CD8-positive, alpha-beta T cell (primary cell): ENCODE measurements at places on chromosomes 16 and 17. TPM values are rescaled to one million over a fixed set of nuclear protein-coding genes. Genes with fewer than 3 reads are reported as not detected.

DNA sequence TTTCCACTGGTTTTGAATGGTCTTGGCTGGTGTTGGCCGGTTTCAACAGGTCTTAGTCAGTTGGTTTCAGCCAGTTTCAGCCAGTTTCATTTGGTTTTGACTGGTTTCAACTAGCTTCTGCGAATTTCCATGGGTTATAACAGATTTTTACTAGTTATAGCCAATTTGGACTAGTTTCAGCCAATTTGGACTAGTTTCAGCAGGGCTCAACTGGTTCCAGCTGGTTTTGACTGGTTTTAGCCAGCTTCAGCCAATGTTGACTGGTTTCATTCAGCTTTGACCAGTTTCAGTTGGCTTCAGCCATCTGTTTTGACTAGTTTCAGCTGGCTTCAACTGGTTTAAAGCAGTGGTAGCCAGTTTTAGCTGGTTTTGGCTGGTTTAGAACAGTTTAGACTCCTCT, 432.6 kb downstream of the UTP18 start:
- DNase-seq, result no peak

DNA sequence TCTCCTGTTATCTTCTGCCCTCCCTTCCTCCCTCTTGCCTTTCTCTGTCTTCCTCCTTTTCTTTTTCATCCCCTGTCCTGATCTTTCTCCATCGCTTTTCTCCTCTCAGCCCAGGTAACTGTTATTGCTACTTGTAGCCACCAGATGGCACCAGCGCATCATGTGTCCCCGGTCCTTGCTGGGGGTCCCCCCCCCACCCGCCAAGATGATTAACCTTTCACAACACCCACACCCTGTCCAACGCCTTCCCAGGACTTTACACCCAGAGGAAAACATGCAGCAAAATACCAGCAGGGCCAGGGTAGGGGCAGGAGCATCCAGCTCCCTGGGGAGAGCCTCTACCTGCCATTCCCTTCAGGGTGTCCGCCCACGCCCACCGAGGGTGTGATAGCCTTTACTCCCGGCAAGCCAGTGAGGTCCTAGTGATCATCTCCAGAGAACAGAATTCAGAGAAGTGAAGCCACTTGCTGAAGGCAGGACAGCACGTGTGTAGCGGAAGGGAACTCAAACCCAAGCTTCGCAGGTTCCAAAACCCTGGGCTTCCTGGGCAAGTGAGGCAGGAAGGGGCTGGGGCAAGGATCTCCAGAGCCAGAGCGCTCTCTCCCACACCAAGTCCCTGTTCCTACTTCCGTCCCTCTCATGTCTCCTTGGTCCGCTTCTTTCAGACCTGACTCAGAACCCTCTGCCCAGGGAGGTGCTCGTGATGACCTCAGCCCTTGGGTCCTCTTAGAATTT, 13.4 kb upstream of the TAC4 start:
- peak; percentile 73 for DNase-seq

ZC3H7A gene
- total RNA-seq, result 105 TPM

- no peak for DNase-seq
Measured at GRCh38 chr17:39777534-39778365, 40.0 kb downstream of the GRB7 start.

- no peak for DNase-seq
Measured at GRCh38 chr17:18142417-18142816, 33.9 kb downstream of the MYO15A start.

GRCh38 chr17:72853440-72854415, 238.8 kb downstream of the SLC39A11 start:
- DNase-seq, result no peak

GRCh38 chr17:44338702-44339101, 6.4 kb upstream of the GRN start:
- no peak for DNase-seq

DNA sequence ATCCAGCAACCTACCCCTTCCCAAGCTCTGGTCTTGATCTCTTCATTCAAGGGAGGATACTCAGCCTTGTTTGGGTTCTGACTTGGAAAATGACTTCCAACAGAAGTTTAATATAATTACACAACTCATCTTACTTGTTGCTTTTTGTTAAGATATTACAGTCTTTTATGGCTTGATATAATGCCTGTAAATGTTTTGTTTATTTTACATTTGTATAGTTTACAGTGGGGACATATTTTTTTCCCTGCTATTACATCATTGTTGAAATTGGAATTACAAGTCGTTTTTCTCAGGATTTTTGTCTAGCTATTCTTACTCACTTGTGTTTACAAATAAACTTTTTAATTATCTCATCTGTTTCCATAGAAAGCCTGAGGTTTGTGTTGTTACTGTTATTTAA, 436.0 kb downstream of the CNTNAP4 start:
- DNase-seq, result no peak

GRCh38 chr16:78220571-78220970, 121.1 kb downstream of the WWOX start:
- no peak for DNase-seq

GRCh38 chr17:27778183-27778582, 22.1 kb downstream of the NOS2 start:
- no peak for DNase-seq

- no peak for DNase-seq
Measured at GRCh38 chr16:86573646-86574508, 4.5 kb upstream of the FOXL1 start.

- DNase-seq, result no peak
Measured at GRCh38 chr16:79213214-79213613, 387.3 kb downstream of the MAF start.

GRCh38 chr17:48237456-48237855, 129.9 kb downstream of the SNX11 start:
- DNase-seq, result no peak

DNA sequence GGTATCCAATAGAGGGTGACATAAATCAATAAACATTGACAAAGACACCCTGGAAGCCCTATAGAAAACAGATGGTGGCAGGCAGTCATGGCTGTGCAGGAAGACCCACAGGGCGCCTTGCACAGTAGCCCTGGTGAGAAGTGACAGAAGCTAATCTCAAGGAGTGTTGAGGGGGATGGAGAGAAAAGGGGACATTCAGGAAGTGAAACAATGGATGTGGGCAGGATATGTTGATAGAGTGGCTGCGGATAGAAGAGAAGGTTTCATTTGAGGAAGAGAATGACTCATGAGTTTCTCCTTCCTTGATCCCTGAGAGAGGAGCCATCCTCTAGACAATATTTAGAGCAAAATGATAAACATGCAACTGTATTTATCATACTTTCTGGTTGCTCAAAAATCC, 468.8 kb upstream of the HSBP1 start:
- no peak for DNase-seq

TBX2 gene
- not detected for total RNA-seq

GRCh38 chr17:17708295-17708694, 27.0 kb downstream of the RAI1 start:
- no peak for DNase-seq

DNA sequence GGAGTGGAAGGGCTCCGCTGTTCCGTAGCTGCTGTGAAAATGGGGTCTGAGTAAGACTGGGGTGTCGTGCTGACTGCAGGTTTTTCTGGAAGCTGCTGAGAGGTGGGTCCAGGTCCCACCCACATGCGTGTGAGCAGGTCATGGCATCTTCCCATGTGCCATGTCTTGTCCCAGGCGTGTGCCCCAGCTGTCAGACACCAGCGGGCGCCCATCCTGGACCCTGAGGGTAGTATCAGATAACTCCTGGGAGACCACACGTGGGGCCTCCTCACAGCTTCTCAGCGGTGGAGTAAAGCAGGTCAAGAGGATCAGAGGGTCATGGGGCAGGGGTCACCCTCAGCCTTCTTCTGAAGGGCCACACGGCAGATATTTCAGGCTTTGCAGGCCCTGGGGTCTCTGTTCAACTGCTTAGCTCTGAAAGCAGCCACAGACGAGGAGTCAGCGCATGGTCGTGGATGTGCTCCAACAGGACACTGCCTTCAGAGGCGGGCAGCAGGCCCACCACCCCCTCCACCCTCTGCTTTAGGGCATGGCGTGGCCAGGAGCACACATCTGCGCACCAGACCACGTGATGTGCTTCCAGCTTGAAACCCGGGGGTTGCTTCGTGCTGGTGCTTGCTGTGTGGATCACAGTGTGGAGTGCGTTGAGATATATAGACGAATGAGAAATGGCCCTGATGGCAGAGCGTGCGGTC, 68.7 kb downstream of the BANP start:
- no peak for DNase-seq

ZNF287 gene
- 13.8 TPM for total RNA-seq

- no peak for DNase-seq
Measured at GRCh38 chr16:24117680-24118079, 138.5 kb upstream of the CACNG3 start.

GRCh38 chr17:80486692-80487091, 10.3 kb upstream of the NPTX1 start:
- DNase-seq, result no peak

DNA sequence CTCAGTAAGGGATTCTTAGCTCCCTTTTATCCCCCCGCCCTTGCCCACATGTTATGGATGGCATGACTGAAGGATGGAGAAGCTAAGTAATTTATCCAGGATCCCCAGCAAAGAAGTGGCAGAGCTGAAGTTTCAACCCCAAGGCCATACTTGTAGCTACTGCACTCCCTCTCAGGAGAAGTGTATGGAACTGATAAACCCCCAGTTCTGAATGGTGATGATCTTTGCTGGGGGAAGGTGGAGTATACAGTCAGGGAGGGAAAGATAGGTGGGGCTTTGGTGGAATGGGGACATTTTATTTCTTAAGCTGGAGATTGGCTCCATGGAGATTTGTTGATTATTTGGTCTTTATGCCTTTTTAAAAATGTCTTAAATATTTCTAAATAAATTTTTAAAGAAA, 58.3 kb downstream of the TNRC6C start:
- no peak for DNase-seq

KCNG4 gene
- total RNA-seq, result not detected

SLC16A5 gene
- 2.9 TPM for total RNA-seq

GRCh38 chr17:30239089-30239462, 3.6 kb upstream of the SLC6A4 start:
- DNase-seq, result no peak

DNA sequence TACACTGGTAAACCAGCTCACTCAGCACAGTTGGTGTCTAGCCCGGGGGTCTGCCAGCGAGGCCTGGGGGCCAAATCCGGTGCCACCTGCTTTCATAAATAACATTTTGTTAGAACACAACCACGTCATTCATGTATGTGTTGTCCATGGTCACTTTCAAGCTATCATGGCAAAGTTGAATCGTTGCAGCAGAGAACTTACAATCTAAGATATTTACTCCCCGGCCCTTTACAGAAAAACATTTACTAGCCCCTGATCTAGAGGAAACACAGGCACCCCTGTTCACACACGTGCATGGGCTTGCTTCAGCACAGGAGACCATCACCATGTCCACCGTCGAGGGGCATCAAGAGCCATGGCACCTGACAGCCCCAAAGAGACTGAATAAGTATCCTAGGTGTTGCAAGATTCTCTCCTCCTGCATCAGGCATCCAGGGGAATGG, 111.4 kb upstream of the DNAH9 start:
- DNase-seq, result no peak

DNA sequence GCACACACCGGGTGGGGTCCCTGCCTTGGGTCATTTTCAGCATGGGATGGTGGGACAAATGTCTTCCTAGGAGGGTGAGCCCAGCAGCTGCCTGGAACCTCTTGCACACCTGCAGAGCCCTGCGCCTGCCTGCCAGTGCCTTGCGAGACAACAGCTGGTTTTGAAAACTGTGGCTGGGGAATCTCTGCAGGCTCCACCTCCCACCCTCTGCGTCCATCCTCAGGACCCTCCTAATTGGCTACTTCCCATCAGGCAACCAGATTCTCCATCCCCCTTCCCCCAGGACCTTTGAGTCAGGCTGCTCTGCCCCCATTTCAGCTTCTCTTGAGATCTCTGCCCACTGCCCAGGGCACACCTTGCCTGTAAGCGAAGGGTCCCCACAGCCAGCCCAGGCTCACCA, 26.6 kb downstream of the PEMT start:
- no peak for DNase-seq

DNA sequence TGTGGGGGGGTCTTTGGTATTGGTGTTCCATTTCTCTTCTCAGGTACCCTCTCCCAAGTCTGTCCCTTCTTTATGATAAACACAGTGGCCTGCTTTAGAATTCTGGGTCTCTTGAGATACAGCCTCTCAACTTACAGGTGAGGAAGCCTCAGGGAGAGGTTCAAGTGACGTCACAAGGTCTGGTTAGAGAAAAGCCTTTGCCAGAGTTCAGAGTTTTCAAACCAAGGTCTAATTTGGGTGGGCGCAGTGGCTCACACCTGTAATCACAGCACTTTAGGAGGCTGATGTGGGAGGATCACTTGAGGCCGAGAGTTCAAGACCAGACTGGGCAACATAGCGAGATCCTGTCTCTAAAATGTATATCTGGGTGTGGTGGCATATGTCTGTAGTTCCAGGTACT, 2.1 kb downstream of the IRF8 start:
- DNase-seq, result no peak

DNA sequence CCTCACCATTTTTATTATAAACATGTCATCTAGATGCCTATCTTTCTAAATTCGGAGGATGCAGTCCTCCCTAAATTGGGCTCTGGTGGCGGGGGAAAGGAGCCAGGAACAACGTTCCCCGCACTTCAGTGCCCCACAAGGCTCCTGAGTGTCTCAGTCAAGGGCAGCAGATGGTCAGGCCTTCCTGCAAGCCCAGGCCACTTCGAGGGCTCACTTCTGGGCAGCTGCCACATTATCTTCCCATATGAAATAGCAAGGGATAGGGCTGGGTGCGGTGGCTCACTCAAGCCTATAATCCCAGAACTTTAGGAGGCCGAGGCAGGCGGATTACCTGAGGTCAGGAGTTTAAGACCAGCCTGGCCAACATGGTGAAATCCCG, 32.3 kb downstream of the FBXO31 start:
- no peak for DNase-seq

DNA sequence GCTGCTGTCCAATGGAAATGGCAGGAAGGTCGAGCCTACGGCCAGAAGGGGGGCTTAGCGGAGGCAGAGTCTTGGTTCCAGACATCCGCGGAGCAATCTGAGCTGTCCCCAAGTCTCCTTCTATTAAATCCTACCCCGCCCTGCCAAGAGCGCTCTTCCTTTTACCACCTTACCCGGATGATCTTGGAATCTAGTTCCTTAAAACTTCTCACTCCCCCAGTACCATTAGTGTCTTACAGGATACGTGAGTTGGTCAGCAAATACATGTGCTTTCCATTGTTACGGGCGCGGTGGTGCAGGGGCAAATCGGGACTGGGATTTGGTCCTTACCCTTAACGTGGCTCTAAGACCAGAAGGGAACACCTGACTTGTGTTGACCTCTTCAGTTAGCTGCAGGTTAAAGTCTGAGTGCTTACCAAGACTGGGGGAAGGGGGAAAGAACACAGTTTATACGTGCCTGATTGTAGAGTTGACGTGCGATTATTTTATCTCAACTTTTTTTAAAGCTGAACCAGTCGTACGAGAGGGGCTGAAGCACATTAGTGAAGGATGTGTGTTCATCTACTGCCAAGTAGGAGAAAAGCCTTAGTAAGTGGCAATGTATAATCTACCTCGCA, 495 bp downstream of the TXNDC17 start:
- DNase-seq, result no peak

TEX14 gene
- 1.3 TPM for total RNA-seq
